ENCODE measurements at places on chromosomes 5 and 9.

DNA sequence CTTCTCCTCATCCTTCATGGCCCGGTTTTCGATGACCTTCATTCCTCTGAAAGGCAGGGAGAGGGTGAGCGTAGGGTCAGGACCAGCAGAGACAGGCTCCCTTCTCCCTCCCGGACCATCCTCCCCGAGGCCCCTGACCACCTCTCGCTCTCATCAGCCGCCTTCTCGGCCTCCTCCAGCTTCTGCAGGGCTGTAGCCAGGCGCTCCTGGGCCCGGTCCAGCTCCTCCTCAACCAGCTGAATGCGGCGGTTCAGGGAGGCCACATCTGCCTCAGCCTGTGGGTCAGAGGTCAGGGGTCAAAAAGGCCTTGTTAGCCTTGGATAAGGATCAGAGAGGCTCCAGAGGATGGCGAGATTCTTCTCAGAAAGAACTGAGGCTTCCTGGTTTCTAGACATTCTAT, 4.2 kb downstream of the TPM2 start:
- no peak for DNase-seq

- no peak for DNase-seq
Observed at GRCh38 chr9:115880221-115880885, 273.2 kb upstream of the PAPPA start.

DNA sequence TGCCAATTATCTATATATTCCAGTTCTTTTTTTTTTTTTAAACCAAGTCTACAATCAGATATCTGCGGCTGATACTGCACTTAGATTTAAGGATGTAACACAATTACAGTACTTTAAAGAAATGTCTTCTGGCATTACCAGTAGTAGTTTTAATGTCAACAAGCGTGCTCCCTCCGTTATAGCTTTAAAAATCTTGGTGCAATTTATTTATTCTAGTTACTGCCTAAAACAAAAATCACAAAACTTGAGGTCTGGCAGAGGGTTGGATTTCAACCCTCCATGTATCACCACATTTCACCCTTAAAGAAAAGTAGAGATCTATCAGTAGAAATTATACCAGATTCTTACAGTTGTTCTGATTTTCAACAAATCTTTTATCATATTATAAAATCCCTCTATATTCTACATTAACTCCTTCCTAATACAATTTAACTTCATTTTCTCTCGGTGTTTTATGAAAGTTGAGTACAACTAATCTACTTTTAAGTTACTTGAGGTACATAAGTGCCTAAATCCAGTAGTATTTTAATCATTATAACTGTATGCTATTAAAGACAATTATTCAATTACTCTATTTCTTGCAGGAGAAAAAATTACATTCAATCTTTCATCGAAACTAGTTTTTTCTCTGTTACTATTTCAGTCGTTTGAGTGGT, 2.0 kb upstream of the RICTOR start:
- no peak for DNase-seq

DNA sequence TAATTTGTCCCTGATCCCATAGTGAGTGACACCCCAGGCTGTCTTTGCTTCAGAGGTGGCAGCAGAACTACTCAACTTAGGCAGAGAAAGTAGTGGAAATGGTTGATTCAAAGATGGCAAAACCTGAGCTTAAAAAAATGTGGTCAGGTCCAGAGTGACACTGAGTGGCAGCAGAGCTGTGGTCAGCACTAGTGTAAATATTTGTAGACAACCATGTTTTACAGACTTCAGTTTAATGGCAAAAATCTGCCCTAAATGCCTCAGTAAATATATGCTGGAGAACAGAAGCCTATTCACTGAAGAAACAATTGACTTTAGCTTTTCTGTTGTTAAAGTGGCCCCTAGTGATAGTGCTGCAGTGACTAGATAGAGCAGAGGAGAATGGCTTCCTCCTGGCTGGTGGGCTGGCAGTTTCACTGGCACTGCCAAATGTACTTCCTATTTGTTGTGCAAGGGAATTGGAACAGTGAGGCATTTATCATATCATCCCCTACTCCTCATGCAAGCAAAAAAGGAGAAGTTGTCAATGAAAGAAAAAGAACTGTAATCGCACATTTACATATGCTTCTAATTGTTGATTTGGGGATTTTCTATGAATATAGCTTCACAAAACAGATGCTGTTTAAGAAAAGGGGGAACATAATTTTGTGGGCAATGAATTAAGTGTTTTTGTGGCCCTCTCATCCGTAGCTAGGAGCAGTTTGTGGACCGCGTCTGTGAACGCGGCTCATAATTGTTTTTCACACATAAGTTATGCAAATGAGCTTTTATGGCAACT, 12.0 kb downstream of the PBX3 start:
- DNase-seq, result no peak

DNA sequence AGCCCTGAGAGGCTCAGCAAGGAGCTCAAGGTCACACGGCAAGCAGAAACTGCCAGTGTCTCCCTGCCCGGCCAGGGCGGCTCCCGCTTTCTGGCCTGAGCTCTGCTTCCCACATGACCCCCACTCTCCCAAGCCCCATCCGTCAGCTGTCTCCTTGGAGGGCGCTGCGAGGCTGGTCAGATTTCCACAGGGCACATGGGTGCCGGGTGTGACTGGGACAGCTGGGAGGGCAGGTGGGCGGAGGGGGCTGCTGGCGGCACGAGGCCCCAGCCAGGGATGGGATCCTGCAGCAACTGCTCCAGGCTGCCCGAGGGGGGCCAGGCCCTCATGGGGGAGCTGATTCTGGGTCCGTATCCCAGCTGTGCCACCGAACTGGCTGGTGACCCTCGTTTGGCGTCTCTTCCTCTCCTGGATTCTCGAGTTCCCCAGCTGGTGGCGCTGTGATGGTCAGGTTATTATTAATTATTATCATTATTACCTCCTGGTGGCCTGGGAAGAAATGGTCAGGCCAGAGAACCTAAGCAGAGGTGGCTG, 12.9 kb upstream of the WDR38 start:
- DNase-seq, result no peak

DNA sequence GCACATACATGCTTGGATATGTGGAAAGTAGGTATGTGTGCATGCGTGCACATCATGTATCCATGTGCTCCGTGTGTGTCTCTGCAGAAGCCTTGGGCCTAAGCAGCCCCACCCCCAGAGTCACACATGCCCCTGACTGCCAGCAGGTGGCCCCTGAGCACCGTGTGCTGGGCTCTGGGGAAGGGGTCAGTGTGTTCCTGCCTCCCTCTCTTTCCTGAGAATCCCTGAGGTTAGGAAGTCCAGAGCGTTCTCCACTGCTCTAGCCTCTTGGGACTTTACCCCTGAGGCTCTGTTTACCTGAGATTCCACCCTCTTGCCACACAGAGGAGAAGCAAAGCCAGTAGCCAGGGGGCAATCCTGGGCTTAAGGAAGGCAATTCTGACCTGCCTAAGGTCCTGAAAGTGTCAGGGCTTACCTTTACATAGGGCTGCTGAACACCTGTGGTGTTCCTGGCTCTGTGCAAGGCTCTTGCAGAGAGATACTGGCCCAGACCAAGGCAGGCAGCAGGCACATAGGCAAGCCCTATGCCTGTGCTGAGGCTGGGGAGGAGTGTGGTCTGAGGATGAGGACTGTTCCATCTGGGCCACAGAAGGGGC, 207.3 kb downstream of the TMEM38B start:
- DNase-seq, result no peak

- no peak for DNase-seq
Observed at GRCh38 chr9:7784472-7784871, 15.1 kb downstream of the DMAC1 start.

DNA sequence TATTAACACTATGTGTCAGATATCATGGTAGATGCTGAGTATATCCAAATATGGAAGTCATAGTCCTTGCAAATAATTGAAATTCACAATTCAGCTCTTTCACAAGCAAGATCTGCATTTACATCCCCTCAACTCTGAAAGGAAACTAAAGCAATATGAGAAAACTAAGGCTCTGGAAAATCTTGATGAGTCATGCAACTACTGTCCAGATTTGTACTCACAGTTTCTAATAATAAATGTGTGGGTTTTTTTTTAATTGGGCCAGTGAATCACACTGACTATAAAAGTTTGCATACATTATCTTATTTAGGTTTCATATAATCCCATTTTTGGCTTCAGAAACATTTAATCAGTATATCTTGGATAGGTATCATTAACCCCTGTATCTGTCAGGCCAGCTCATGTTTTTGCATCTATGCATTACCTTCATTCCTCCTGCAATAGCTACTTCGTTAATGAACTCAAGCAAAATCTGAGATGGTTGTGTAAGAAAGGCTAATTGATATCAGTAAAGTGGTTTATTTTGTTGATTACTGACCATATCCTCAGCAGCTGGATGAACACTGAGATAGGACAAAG, 58.7 kb upstream of the PRR16 start:
- no peak for DNase-seq

Data from activated naive CD8-positive, alpha-beta T cell treated with anti-CD3 and anti-CD28 coated beads, Interleukin-2, amount 10 ng/mL, durations not matched to agents 7 days and 5 days (primary cell).